ENCODE measurements at places on chromosomes 13 and 19.

DNA sequence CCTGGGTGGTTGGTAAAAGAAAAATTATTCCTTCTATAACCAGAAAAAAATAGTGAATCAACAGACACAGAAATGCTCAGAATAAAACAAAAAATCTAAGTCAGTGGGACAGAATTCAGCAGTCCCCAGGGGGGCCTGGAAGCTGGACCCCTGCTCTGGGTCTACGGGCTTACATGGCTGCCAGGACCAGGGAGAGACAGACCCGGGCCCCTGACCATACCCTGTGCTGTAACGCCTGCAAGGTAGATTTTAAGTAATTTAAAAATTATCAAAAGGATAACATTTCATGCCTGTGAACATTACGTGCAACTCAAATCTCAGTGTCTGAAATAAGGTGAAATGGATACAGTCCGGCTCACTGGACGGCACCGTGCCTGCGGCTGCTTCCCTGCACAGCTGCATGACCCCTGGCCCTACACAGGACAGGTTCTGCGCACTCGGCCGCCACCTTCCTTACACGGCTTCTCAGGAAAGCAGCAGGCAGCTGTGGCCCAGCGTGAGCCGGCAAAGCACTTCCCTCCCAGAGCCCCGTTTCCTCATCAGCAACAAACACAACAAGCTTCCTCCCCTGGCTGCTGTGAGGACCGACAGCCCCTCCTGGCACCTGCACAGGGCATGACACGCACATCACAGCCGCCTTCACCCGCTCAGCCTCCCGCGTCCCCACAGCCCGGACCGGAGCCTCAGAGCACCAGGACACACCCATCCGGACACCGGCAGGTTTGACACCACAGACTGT is 22.2 kb downstream of the RASA3 start:
- peak; percentile 70 for DNase-seq

- no peak for DNase-seq
Measured at GRCh38 chr13:28618230-28618994, 40.5 kb upstream of the POMP start.

GRCh38 chr13:44868397-44868796 is 120.9 kb downstream of the NUFIP1 start:
- no peak for DNase-seq

GRCh38 chr13:46850214-46850613 is 46.6 kb downstream of the HTR2A start:
- DNase-seq, result no peak

DNA sequence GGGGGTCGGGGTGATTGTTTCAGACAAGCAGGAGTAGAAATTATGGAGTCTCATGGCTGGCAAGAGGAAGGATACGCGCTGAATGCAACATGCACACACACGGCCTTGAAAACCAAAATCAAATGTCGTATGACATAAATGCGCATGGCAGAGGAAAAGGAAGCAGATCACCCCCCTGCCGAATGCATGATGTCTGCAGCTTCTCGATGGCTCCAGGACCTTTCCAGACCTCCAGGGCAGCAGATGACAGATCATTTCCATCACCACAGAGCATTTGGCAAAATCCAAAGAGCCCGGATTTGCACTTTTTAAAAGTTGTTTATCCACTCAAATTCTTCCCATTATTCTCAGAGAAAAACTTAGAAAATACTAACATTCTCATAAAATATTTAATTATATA is 211.7 kb downstream of the NHLRC3 start:
- DNase-seq, result no peak

GRCh38 chr13:67235265-67235664 is 5.1 kb upstream of the PCDH9 start:
- DNase-seq, result no peak

GRCh38 chr13:43425234-43425633 is 361.5 kb downstream of the ENOX1 start:
- no peak for DNase-seq

DNA sequence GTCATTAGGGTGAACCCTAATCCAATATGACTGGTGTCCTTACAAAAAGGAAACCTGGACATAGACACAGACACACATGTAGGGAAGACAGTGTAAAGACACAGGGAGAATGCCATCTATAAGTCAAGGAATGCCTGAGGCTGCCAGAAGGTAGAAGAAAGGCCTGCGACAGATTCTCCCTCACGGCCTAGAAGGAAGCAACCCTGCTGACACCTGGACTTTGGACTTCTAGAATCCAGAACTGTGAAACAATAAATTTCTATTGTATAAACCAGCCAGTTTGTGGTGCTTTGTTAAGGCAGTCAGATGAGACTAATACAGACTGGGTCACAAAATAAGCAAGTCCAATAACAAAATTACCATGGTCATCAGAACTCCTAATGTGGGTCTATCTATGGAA is 120.4 kb downstream of the ENOX1 start:
- DNase-seq, result no peak

DNA sequence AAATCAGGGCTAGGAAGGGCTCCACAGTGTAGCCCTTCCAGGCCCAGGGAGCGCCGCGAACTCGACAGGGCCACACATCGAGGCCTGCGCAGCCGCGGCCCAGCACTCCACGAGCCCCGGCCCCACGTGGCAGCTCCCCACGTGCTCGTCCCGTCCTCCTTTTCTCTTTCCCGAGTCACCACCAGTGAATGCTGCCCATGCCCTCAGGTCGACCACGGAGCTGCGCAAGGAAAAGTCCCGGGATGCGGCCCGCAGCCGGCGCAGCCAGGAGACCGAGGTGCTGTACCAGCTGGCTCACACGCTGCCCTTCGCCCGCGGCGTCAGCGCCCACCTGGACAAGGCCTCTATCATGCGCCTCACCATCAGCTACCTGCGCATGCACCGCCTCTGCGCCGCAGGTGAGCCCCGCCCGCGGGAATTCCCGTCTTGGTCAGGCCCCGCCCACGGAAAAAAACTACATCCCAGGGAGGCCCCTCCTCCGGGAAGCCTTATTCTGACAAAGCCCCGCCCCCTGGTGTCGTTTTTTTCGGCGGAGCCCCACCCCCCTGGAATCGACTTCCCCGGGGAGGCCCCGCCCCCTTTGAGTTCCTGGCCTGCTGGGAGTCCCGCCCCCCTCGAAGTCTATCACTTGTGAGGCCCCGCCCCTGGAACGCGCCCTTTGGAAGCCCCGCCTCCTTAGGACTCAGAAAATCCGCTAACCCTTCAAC is 7.0 kb downstream of the HIF3A start:
- no peak for DNase-seq

GRCh38 chr13:31044364-31045285 is 112.2 kb downstream of the TEX26 start:
- DNase-seq, result peak; percentile 65

DNA sequence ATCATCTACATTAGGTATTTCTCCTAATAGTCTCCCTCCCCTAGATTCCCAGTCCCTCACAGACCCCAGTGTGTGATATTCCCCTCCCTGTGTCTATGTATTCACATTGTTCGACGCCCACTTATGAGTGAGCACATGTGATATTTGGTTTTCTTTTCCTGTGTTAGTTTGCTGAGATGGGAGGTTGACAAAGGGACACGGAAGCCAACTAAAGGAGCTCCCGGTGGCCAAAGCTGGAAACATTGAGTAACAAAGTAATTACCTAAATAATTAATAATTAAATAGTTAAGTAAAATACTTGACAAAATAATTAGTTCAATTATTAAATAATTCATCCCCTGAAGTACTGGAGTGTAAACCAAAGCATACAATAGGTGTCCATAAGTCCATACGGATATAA is 1.7 kb upstream of the PRR20A start:
- no peak for DNase-seq

- no peak for DNase-seq
Measured at GRCh38 chr19:42202290-42202880, 15.1 kb downstream of the DEDD2 start.

DNA sequence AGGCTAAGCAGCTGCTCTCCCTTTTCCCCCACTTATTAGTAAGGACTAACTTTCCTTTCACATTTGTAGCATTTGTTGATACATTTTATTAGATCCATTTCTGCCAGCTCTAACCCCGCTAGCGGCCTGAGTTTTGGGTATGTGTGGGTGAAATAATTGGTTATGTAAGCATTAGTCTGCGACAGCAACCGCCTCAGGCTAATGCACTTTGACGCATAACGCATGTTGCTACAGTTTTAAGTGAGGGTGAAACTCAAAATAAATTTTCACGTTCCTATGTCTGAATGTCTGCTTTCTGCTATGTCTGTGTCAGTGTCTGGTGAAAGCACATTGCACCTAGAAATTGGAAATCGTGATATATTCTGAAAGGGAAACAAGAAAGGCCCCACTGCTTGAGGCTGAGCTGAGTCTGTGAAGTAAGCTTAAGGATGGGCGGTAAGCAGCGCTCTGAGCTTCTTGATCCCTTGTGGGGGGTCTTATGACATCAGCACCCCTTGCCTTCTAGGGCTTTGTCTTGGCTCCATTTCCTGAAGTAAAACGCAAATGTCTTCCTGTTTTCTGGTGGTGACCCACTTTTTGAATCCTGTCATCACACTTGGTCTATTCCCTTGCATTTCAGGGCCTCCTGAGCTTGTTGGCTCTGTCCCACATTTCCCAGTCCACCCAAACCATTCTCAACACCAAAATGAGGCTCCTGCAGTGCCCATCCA is 648.3 kb upstream of the ARGLU1 start:
- DNase-seq, result no peak

DNA sequence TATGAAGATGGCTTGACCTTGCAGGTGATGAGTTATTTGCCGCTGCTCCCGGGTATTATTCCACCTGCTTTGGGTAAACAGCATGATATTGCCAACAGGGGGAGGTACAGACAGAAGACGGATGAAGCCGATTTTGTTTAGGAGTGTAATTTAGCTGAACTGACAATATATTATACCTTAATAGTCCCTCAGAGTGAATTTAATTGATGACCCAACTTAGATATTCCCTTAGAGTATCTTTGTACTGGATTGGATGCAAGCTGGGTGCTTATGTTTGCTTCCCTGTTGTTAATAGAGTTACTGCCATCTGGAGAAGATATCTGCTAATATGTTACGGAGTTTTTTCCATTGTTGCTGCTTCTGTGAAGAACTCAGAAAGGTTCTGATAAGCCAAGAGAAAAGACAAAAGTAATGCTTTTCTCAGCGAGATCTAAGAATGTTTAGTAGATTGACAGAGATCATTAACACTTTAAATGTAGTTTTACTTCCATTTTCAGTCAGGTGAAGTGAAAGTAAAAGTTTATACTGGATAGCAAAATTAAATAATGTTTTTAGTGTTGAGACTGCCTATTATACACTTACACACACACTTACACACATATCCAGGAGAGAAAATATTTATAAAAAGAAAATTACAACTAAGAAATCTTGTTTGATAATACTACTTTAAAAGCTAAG is 2220.8 kb upstream of the PCDH20 start:
- no peak for DNase-seq

DNA sequence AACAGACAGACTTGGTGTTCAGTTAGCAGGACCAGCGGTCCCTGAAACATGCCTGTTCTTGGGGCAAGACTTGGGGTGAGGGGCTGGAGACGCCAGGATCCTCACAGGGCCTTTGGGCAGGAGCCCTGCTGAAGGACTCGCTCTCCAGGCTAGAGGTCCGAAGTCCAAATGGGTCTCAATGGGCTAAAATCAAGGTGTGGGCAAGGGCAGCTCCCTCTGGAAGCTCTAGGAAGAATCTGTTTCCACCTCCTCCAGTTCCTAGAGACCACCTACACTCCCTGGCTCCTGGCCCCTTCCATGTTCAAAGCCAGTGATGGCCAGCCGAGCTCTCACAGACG is 111.3 kb downstream of the TUBA3C start:
- no peak for DNase-seq

DNA sequence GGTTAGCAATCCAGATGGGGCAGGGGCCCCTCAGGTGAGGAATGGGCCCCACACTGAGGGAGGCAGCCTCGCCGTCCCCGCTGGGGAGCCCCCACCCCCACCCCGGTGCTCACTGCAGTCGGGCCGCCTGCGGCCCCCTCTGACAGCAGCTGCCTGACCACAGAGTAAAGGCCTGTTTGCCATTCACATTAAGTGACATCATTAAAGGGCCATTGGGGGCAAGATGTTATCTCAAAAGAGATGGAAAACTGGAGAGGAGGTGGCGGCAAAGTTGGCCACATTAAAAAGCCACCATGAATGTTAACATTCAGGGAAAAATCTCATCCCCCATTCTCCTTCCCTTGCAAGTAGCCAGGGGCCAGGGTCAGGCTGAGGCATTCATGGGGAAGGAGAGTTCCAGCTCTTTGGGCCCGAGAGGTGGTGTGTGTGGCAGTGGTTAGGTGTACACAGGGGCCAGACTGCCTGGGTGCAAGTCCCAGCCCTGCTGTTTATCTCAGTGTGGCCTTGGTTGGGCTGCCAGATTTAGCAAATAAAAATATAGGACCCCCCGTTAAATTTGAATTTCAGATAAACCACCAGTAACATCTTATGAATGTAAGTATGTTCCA is 20.9 kb downstream of the VSTM2B start:
- DNase-seq, result no peak

DNA sequence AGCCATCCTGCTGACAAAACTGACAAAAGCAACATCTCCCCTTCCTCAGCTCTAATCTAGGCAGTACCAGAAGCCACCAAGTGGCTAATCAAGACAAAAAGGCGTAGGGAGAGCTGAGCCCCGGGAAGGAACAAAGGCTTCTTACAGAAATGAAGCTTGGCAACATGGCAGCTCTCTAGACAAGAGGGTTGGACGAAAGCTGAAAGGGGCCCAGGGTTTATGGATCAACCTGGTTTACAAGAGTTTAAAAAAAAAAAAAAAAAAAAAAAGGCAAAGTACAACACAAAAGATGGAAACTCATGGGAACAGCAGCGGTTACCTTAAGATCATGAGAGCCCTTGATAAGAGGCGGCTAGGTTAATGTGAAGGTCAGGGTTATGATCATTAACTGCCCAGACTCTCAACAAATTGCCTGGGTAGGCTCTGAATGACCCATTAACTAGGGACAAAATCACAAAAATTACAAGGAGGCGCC is 14.0 kb downstream of the ZC3H4 start:
- DNase-seq, result no peak

DNA sequence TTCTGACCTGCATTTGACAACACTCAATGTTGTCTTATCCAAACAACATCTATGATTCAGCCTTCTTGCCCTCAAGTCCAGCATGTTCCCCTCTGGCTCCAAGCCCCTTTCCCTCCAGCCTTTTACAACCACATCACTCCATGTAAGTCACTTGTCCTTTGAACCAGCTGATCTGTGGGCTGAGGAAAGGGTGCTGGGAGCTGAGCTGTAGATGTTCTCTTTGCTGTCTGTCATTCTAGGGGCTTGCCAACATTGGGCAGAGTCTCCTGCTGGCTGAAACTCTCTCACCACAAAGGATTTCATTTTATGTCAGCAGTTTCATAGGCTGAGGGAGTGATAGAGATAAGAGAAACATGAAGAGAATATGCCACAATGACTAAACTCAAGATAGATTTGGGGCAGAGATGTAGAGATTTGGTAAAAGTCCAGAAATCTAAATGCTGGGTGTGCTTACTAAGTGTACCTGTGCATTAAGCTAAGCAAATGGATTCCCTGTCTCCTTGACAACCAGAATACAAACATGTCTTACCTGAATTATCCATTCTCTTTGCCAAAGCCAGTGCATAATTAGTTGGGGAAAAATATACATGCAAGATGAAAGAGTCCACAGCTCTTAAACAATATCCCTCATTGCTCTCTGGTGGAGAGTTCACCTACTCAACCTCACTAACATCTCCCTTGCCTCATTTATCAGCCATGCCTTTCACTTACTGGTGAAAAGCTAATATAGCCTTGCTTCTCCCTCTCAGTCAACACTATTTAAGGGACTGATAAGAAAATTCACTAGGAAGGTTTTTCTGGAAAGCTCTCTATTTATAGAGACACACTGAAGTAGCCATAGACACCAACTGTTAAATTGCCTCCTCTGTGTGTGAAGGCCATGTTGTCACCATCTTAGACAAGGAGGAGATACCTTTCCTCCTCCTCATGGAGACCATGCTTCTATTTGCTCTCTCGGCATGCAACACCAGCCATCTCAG is 175.5 kb upstream of the SERP2 start:
- no peak for DNase-seq

Data from effector CD4-positive, alpha-beta T cell (primary cell).